ENCODE measurements at places on chromosomes 1 and 21. TPM values are rescaled to one million over a fixed set of nuclear protein-coding genes. Genes with fewer than 3 reads are reported as not detected.

FCRLB gene
- 3.3 TPM for polyA plus RNA-seq

RGS8 gene
- 0.04 TPM for polyA plus RNA-seq

FAM78B gene
- 1.2 TPM for polyA plus RNA-seq

LCE5A gene
- not detected for polyA plus RNA-seq

C1orf167 gene
- 0.46 TPM for polyA plus RNA-seq

EGLN1 gene
- polyA plus RNA-seq: 46.2 TPM

FCRL6 gene
- 0.65 TPM for polyA plus RNA-seq
